ENCODE measurements at places on chromosomes 13 and 19.

DNA sequence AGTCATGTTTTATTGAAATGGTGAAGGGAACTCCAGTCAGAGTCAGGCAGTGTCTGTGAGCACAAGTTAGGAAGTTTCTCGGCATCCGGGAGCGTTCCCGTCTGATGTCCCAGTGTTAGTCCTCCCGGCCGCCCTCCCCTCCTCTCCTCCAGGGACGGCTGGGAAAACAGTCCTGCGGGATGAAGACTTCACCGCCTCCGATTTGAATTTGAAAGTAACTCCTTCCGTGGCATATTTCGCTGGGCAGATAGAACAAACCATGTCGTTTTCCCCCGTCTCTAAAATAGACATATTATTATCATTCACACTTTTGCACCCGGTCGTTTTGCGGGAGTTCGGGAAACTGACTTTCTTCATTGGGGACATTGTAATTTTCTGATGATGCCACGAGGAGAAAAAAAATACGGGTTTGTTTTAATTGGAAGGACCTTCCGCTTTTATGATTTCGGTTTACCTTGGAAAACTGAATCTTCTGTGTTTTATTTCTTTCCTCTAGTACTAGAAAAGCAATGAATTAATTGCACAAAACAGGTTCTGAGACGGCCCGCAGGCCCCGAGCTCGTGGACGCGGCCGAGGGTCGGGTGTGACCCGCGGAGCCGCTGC is 76.6 kb downstream of the ZIC5 start:
- no peak for DNase-seq

DNA sequence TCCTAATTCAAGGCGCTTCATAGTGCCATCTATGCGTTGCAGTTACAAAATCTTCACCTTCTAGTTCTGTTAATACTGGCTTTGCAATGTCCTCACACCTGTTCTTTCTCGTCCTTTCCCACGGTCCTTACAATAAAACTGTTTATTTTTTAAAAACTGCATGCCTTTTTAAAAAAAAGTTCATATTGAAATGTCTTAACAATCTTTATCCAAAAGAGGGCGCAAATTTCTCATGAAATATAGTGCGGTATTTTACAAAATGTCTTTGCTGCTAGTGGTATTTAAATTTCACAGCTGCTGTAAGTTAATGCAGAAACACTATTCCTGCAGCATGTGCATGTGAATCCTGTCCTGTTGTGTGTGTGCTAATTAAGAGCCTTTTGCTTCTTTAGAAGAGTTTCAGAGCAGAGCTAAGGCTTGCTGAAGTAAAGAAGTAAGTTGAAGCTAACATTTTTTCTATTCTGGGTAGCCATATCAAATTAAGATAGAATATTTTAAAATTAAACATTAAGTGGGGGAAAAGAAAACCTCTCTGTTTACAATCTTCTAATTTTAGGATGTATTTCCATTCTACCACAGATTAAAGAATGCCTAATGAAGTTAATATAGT is 15.8 kb upstream of the CLDN10 start:
- DNase-seq = peak; percentile 29

- no peak for DNase-seq
Observed at GRCh38 chr13:99481366-99481765, 19.9 kb upstream of the TM9SF2 start.

- no peak for DNase-seq
Observed at GRCh38 chr13:76213423-76213904, 577.3 kb downstream of the LMO7 start.

- no peak for DNase-seq
Observed at GRCh38 chr13:74131227-74131626, 3.0 kb downstream of the KLF12 start.

DNA sequence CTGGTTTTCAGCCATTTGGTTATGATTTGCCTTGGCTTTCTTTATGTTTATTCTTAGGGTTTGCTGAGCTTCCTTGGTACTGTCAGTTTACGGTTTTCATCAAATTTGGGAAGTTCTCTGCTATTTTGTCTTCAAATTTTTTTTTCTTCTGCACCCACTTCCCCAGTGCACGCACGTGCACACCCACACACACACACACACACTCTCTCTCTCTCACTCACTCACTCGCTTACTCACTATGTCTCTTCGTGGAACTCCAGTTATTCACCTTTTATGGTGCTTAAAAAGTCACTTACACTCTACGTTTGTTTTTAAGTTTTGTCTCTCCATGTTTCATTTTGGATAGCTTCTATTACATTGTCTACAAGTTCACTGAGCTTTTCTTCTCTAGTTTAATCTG is 7.1 kb downstream of the AKAP11 start:
- no peak for DNase-seq

DNA sequence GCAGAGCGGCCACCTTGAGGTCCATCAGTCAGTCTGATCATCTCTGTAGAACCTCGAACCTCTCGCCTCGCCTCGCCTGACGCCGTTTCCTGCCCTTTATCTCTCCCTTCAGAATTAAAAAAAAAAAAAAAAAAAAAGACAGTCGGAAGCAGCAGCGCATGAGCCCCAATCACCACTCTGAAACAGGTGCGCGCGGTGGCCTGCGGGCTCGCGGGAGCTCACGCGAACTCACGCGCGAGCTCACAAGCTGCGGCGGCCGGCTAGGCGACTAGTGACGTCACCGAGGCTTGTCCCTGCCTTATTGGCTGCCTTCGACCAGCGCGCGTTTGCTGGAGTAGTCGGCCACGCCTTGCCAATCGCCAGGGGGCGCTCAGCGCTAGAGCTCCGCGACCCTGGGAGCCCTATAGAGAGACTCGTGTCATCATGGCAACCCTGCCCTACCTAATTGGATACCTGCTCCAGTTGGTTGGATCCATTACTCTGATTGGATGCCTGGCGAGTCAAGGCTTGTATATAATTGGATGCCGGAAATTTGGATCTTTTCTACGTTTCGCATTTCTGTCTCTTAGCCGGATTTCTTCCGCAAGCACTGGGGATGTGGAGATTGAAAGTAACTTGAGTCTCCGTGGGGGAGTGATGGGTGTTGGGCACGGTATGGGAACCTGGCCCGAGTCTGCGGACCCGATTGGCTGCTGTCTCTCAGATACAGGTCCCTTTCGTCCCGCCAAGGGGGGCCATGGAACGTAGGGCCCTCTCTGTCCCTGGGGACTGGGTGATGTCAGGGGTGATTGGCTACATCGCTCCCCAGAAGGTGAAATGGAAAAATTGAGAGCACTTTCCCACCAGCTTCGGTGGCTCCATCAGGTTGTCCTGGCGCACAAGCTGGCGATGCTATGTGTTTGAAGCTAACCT is 31.6 kb downstream of the SYT3 start:
- no peak for DNase-seq

GRCh38 chr19:58578012-58578925 is 5.1 kb upstream of the MZF1 start:
- DNase-seq = no peak

Data from NCI-H1105 treated with DMSO at 0.1 percent for 48 hours (cell line).